ENCODE measurements at places on chromosomes 11 and 22.

DNA sequence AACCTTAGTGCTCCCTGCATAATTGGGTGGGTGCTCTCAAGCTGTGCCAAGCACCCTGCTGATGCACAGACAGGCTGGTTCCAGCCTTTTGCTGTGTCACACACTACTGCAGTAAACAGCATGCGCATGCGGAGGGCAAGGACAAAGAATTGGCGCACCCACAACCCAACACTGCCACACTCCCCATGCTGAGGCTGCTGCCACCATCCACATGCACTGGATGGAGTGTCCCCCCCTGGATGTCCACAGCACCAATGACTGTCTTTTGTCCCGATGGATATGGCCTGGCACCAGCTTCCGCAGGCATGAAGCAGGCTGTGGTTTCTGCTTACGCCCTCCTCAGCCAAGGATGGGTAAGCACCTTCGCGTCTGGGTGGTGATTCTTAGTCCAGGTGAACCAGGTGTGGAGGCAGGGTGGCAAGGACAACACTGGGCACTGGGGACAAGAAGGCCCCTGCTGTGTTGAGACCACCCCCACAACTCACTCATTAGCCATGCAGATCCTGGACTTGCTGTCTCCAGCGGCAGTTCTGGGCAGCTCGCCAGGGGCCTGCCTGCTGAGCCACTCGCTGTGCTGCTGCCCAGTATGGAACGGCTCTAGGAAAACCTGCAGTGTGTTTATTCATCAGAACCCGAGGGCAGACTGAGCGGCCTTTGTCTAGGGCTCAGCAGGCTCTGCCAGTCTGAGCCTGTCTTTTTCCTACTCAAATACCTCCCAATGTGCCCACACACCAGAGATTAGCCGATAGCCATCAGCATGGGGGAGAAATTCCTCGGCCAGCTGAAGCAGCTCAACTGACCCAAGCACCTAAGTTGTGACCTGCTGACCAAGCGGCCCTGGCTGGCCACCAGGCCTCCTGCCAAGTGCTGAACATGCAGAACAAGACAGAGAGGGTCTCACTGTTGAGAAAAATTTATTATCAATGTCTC is 8.2 kb upstream of the NAP1L4 start:
- no peak for DNase-seq

DNA sequence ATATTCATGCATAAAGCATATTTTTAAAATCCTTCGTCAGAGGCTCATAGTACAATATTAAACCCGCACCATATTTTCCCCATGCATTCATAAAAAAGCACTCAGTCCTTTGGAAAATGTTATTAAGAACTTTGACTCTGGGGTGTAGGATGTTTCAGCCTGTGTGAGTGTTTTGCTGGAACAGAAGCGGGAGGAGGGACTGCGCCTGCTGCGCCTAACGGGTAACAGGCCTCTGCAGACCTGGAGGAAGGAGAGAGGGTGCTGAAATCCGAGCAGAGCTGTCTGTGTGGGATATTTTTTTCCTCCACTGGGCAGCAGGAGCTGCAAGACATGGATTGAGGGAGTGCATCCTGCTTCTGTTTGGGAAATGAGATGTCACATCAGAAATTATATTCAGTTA is 483.0 kb downstream of the BRD1 start:
- DNase-seq, result no peak

- DNase-seq, result no peak
Measured at GRCh38 chr11:131471976-131472375, 101.6 kb downstream of the NTM start.

GRCh38 chr11:118338637-118339061 is 3.9 kb downstream of the CD3D start:
- peak; percentile 83 for DNase-seq

DNA sequence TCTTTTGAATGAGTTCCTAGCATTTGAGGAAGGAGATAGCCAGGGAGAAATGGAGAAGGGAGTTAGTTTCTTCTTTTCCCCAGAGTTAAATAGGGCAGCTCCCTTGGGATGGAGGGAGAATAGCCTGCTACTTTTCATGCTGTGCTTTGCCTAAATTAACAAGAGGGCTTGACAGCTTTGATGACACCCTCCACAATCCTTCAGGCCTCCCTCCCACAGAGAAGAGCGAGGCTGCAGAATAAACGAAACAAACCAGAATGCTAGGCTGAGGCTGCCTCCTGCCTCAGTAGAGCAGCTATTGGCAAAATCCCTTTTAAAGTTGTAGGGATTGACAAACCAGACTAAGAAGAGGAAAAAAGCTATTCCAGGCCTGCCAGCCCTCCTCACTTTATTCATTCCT is 94.6 kb downstream of the C11orf58 start:
- DNase-seq, result no peak

- DNase-seq, result peak; percentile 26
Measured at GRCh38 chr11:17014833-17015626, 816 bp upstream of the PLEKHA7 start.

DNA sequence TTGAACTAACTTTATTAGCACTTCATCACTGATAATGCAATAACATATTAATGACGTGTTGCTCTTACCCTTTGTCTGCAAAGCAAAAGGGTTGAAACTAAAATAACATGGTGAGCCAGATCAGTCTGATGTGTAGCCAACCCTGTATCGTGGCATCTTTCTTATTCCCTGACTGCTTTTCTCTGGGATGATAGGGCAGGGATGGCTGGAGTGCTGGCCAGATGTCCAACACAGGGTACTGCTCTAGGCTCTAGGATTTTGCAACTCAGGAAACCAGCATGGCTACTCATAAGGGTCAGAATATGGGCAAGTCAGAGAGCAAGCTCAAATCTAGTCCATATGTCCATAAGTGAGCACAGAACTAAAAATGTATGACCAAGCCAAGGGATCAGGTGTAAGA is 129.1 kb downstream of the SLC17A6 start:
- no peak for DNase-seq

DNA sequence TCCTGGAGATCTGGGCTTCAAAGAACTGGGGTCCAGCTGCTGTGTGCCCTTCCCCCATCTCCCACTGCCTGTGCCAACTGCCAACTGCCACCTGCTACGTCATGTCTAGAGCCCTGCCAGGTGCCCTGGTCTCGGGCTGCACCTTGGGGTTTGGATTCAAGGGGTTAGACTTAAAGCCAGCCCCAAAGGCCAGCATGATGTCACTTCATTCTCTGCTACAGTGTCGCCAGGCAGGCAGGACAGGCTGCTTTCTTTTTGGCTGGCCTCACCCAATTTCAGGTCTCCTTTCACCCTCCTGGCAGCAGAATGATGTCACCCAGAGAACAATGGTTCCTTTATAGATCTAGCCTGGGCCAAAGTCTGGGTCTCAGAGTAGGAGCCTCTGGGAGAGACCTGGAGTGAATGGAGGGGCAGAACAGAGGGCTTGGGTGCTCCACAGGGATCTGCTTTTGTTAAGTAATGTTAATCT is 79.5 kb upstream of the CRYBB3 start:
- DNase-seq, result no peak

DNA sequence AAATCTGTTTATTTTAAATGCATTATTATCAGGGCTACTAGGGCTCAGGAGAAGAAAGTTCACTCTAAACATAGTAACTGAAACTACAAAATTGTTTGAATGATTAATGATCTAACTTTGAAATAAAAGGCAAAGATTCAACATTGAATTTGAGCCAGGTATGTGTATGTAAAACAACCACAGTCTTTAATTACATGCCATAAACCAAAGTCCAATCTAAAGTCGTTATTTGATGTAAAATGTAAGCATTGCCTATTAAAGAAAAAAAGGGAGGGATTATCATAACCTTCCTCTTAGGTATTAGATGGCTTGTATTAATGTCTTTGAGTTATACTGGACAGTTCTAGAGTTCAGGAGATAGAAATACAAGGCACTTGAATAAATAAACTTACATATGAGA is 25.2 kb upstream of the PANX1 start:
- DNase-seq, result no peak

- DNase-seq, result peak; percentile 41
Measured at GRCh38 chr11:65506772-65507505, 8.1 kb downstream of the MALAT1 start.

DNA sequence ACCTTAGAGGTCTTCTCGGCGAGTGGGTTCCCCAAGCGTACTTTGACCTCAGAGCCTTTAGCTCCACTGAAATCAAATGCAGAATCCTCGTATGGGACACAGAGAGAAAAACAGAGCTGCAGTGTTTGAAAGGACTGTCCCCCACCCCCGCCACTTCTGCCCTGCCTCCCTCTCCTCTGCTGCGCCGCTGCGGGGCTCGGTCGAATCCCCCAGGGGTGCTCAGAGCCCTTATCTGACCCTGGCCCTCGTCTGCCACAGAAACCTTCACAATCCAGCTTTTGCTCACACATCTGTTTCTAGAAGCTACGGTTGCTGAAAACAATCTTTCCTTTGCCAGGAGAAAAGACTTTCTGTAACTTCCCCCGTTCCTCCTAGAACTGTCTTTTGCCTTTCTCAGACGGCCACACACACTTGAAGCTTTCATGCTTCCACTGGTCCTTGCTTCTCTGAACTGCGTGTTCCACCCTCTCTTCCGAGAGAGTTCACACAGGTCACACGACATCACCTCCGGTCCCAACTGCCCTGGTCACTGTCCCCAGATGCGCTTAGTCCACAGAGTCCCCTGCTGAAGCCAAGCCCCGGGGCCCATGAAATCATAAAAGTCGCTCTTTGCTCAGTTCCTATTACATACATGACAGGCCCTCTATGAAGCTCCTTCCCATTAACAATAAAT is 3.7 kb downstream of the SMIM35 start:
- DNase-seq, result no peak

DNA sequence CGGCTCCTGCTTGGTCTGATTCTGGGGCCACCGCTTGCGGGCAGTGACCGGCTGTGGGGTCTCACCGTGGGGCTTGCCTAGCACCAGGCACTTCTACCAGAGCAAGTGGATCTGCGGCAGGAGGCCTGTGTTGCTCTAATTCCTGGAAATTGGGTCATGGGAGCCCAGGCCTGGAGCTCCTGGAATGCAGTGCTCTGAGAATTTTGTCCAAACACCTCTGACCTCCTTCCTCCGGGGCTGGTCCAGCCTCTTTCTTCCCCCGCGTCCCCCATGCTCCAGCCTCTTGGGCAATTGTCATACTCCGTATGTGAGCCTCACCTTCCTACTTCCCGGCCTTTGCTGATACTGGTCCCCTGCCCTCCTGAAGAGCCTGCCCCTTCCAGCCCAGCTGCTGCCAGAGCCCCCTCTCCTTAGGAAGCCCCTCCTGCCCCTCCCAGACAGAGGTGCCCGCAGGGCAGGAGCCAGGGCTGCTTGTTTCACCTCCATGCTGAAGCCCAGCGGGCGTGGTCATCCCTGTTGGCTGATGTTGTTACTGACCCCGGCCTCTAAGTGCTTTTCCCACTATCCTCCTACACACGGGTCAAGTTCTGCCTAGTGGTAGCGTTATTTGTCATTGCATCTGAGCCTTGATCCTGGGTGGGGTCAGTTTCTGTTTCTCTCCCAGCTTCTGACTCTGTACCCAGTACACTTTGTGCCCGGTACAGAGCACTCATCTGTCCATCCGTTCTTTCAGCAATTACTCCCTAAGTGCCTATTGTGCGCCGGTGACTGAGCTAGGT is 9.6 kb downstream of the MGAT3 start:
- no peak for DNase-seq

GRCh38 chr11:47408598-47409439 is 429 bp downstream of the SLC39A13 start:
- DNase-seq, result no peak

DNA sequence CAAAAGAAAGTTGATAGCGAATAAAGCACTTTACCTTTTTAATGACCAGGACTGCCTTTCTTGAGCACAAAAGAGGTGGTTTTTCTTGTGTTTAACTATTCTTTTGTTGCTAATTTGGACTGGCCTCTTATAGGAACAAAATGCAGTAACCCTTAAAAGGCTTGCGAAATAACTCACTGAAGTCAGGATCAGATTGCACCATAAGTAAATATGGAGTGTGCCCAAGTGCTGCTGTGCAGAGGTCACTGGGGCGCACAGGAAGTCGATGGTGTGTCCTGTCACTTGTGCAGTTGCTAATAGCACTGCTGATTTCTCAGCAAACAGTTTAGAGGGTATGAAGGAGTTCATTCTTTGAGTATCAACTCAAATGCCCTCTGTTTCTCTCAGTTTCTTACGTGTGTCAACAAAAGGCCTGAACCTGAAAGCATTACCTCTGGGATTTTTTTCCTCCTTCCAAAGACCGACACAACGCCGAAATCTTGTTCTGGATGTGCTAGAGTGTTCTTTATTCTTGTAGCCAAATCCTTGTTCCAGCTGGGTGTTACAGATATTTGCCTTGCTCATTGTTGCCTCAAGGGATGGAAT is 71.3 kb downstream of the ATXN10 start:
- no peak for DNase-seq

DNA sequence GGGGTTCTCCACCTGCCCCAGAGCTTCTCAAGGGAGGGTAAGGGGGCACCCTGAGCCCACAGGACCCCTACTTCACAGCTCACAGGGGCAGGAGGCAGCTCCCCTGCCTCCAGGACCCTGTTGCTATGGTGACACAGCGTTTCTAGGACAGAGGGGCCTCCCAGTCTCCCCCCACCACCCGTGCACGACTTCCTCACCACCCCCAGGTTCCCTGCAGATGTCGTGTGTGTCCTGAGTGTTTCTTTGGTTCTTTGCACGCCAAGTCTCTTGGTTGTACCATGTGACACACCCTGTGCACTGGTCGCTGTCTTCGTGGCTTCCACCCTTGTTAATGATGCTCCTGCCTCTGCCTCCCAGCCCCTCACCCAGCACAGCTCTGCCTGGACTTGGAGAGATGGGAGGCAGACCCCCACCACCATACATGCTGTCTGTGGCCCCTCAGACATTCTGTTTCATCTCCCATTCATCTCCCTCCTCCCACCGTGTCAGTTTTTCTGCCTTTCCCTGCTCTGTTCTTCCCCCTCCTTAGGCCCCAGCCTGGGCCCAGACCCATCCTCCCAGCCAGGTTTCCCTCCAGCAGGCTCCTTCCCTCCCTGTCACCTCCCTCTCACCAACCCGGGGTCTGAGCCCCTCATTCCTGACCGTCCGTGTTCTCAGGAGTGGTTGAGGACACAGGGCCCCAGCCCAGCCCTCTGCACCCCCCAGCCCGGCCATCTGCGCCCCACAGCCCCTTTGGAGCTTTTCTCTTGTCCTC is 24.5 kb upstream of the RAB1B start:
- no peak for DNase-seq

DNA sequence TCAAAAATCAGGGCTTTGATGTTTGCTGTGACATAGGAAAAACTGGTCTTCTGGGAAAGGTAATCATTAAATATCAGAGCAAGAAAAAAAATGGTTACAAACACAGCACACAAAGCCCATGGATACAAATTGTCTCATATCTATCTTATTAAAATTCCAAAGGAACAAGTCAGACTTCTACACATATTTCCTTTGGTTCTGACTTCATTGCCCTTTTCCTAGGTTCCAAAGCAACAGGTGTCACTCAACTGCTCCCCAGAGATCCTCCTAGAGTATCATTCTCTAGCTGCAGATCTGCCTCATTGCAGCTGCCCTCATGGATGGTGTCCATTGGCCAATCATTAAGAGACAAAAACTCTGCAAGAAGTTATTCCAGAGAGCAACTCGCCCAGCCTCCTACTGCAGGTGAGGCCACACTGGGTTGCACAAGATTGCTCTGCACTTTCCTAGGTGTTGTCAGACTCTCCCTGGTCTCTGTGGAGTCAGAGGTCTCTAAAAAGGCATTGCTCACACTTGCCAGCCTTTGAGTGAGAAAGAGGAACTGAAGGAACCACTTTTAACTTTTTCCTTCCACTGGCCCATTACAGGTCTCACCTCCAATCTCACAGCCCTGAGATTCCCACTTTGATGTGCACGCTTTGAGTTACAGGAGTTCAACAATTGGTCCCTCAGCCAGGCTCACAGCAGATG is 5.7 kb downstream of the DRICH1 start:
- no peak for DNase-seq

- no peak for DNase-seq
Measured at GRCh38 chr11:45176996-45177395, 30.6 kb downstream of the PRDM11 start.

- peak; percentile 24 for DNase-seq
Measured at GRCh38 chr11:6611092-6611962, 689 bp downstream of the TAF10 start.
